Mesenchymal stem cell (in vitro differentiated cells and primary cell): ENCODE measurements at places on chromosomes 1 and 21.

GRCh38 chr1:214120191-214120590 lies 132.4 kb downstream of the PROX1 start:
- H3K27me3 ChIP-seq, result peaks cover under 1% of the 10 kb centered on the region
- no peaks in the 10 kb centered on the region for H3K4me1 ChIP-seq
- DNase-seq, result no peak
- no peaks in the 10 kb centered on the region for H3K36me3 ChIP-seq
- H3K27ac ChIP-seq, result no peak overlapping the region
- H3K4me3 ChIP-seq, result no peak overlapping the region

DNA sequence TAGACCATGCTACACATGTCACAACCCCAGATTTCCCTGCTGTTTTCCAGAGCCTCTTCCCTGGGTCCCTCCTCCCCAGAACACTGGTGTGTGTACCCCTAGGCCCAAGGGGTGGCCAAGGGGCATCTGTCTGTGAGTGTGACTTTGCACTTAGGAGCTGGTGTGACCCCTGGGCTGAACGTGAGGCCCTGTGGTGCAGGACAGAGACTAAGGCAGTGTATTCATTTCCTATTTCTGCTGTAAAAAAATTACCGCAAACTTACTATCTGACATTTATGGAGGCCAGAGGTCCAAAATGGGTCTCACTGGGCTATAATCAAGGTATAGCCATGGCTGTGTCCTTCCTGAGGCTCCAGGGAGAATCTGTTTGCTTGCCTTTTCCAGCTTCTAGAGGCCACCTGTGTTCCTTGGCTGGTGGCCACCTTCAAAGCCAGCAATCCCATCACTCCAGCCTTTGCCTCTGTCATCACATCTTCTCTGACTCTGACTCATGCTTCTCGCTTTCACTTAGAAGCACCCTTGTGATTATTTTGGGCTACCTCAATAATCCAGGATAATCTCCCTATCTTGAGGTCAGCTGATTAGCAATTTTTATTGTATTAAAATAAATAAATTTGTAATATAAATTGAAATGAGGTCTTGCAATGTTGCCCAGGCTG lies 24.0 kb upstream of the ELOA start:
- H3K4me3 ChIP-seq, result no peak overlapping the region
- H3K4me1 ChIP-seq, result peaks cover 10% of the 10 kb centered on the region
- H3K27ac ChIP-seq, result no peak overlapping the region
- H3K27me3 ChIP-seq, result no peaks in the 10 kb centered on the region
- DNase-seq, result peak; percentile 33
- peaks cover 32% of the 10 kb centered on the region for H3K36me3 ChIP-seq

DNA sequence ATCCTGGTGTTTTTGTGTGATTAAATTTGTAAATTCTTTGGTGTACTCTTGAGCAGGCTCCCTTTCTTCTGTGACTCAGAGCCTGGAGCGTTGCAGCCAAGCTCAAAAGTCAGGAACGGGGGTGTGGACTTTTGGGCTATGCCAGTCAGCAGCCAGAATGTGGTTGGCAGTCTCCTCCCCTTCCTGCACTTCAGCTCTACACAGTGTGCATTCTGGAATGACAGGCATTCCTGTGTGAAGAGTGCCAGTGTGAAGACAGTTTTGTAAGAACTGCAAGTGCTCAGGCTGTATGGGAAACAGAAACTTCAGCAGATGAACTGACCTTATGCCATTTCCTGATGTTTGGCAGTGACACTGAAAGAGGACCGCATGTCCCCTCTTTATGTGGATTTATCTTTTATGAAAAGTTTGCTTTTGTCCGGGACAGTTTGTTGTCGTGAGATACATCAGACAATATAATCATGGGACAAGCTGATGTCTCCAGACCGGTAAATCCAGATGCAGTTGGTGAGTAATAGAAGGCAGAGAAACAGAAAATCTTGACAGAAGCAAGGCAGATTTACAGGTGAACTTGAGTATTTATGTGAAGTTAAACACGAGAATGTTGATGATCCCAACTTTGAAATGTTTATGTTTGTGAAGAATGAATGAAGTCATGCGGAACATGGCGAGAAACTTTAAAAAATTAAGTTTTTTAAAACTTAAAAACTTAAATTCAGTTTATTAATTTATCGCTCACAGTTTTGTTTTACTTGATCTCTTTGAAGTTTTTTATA lies 67.7 kb upstream of the RCC1 start:
- no peaks in the 10 kb centered on the region for H3K36me3 ChIP-seq
- H3K27me3 ChIP-seq, result no peaks in the 10 kb centered on the region
- peak overlapping the region; percentile 63 for H3K4me3 ChIP-seq
- peak overlapping the region; percentile 90 for H3K27ac ChIP-seq

DNA sequence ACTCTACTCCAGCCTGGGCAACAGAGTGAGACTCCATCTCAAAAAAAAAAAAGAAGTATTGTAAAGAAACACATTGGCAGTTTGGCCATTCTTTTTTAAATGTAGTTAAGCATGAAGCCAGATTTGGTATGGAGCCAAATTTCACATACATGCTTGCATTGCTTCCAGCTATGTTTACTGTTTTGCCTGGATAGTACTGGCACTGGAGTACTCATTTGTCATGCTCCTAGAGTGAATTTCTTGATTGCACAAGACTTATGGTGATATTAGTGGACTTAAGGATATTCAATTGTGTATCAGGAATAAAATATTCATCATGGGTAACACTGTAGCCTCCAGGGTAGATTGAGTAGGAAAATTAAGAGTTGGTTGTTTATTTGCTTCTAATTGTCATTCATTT lies 24.5 kb upstream of the SLC9A1 start:
- peak; percentile 40 for DNase-seq
- no peak overlapping the region for H3K27ac ChIP-seq
- H3K27me3 ChIP-seq, result no peaks in the 10 kb centered on the region
- H3K4me3 ChIP-seq, result no peak overlapping the region
- no peaks in the 10 kb centered on the region for H3K4me1 ChIP-seq

- no peak overlapping the region for H3K27ac ChIP-seq
- no peak overlapping the region for H3K4me3 ChIP-seq
- H3K36me3 ChIP-seq, result no peaks in the 10 kb centered on the region
- no peaks in the 10 kb centered on the region for H3K4me1 ChIP-seq
- DNase-seq, result no peak
These were observed 82.3 kb downstream of the ADSS2 start for GRCh38 chr1:244369256-244370057.

- H3K36me3 ChIP-seq, result no peaks in the 10 kb centered on the region
- H3K27ac ChIP-seq, result peak overlapping the region; percentile 42
- H3K4me1 ChIP-seq, result peaks cover 1% of the 10 kb centered on the region
These were observed 125.0 kb upstream of the KCNK2 start for GRCh38 chr1:214957330-214958137.

DNA sequence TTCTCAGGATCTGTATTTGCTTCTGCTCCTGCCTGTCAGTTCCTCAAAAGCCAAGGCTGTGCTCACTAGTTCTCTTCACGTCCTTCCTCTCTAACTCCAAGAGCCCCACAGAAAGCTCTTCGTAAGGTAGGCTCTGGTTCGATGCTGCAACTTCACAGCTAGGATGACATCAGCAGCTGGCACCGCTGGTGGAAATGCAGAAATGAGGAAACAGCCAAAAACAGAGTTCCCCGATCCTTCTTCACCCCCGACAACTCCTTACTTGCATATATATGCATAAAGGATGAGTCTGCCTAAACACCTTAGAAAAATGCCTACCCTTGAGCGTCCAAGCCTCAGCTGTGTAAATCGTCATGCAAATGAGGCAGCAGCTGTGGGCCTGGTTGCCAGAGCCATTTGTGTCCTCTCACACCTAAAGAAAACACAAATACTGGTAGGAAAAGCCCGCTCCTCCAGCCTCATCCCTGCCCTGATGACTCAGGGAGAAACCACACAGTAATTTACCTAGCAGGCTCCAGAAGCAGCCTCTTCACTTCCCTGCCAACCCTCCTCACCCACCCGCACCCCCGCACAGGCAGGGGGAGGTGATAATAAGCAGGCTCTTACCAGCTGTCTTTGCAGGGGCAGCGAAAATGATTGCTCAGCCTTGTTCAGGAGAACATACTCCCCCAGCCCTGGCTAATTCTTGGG lies 28.2 kb downstream of the BATF3 start:
- DNase-seq, result peak; percentile 80
- H3K27ac ChIP-seq, result peak overlapping the region; percentile 7

DNA sequence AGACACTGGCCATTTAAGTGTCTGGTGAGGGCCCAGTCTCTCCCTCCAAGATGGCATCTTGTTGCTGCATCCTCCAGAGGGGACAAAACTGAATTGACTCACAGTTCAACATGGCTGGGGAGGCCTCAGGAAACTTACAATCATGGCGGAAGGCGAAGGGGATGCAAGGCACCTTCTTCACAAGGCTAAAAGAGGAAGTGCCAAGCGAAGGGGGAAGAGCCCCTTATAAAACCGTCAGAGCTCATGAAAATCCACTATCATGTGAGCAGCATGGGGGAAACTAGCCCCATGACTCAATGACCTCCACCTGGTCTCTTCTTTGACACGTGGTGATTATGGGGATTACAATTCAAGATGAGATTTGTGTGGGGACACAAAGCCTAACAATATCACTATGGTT lies 280.1 kb downstream of the HHAT start:
- no peak overlapping the region for H3K4me3 ChIP-seq
- H3K27me3 ChIP-seq, result no peaks in the 10 kb centered on the region
- DNase-seq, result no peak
- H3K4me1 ChIP-seq, result no peaks in the 10 kb centered on the region
- H3K27ac ChIP-seq, result no peak overlapping the region
- H3K36me3 ChIP-seq, result no peaks in the 10 kb centered on the region

GRCh38 chr21:46253610-46254124 lies 25.1 kb upstream of the LSS start:
- peak; percentile 76 for DNase-seq
- no peak overlapping the region for H3K27ac ChIP-seq
- H3K27me3 ChIP-seq, result no peaks in the 10 kb centered on the region
- H3K36me3 ChIP-seq, result peaks cover 65% of the 10 kb centered on the region
- H3K4me1 ChIP-seq, result no peaks in the 10 kb centered on the region
- no peak overlapping the region for H3K4me3 ChIP-seq

GRCh38 chr1:83716641-83717040 lies 282.3 kb downstream of the TTLL7 start:
- H3K27me3 ChIP-seq, result no peaks in the 10 kb centered on the region
- DNase-seq, result no peak
- no peak overlapping the region for H3K27ac ChIP-seq
- H3K4me1 ChIP-seq, result no peaks in the 10 kb centered on the region
- H3K36me3 ChIP-seq, result no peaks in the 10 kb centered on the region

DNA sequence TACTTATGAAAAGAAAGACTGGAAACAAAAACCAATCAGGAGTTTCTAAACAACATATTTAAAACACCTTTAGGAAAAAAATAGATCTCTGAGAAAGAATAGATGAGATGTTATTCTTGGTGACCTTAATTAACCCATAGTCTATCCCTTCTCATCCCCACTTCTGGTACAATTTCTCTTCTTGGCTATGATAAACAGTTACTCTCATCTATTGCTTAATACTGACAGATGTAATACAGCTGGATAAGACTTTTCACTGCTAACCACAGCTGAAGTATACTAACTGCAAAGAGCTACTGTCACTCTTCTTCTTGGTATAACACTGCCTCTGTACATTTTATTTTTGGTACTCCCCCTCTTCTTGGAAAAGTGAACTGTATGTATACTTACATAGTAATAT lies 15.2 kb downstream of the EXTL2 start:
- H3K36me3 ChIP-seq, result peaks cover 3% of the 10 kb centered on the region
- H3K4me1 ChIP-seq, result no peaks in the 10 kb centered on the region
- no peaks in the 10 kb centered on the region for H3K27me3 ChIP-seq
- DNase-seq, result peak; percentile 37

DNA sequence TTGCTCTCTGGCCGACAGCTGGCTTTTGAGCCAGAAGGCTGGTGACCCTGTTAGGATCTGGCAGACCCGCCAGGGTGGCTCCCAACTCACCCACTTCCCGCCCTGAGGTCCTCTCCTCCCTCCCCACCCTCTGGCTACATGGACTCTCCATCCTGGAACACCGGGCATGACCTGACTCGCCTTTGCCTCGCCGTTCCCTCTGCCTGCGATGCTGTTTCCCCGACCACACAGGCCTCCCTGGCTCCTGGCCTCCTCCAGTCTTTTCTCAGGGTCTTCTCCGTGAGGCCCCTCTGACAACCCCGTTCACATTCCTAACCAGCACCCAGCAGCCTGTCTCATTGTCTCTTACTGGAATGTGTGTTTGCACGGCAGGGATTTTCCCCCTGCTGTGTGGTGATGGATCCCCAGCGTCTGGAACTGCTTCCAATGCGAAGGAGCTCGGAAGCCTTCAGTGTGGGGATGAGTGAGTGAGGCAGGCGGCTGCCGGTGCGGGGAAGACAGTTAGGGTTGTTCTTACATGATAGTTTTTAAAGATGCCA lies 46.0 kb upstream of the POFUT2 start:
- H3K27me3 ChIP-seq, result no peaks in the 10 kb centered on the region
- H3K4me1 ChIP-seq, result peaks cover 64% of the 10 kb centered on the region
- peak overlapping the region; percentile 50 for H3K27ac ChIP-seq
- peak; percentile 82 for DNase-seq

DNA sequence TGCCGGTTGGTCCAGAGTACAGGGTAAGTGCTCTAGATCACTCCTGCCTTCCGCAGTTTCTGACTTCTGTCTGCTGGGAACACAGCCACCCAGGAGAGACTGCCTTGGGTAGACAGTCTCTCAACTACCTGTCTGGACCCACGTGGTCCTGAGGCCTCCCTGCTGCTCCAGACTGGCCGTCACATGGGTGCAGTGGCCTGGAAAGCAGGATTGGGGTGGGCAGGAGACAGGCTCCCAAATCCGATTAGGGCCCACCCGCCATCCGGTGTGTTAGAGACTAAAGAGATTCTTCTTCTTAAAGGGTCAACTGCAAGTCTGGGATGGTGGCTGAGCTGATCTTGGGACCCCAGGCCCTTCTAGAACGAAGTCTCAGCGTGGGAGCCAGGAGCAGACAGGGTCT lies 105.5 kb downstream of the EBNA1BP2 start:
- peaks cover 30% of the 10 kb centered on the region for H3K4me1 ChIP-seq
- H3K4me3 ChIP-seq, result no peak overlapping the region
- no peak overlapping the region for H3K27ac ChIP-seq

- H3K4me1 ChIP-seq, result peaks cover 2% of the 10 kb centered on the region
- no peak overlapping the region for H3K4me3 ChIP-seq
- DNase-seq, result peak; percentile 99
These were observed 19.3 kb downstream of the AHCYL1 start for GRCh38 chr1:110003747-110004428.

DNA sequence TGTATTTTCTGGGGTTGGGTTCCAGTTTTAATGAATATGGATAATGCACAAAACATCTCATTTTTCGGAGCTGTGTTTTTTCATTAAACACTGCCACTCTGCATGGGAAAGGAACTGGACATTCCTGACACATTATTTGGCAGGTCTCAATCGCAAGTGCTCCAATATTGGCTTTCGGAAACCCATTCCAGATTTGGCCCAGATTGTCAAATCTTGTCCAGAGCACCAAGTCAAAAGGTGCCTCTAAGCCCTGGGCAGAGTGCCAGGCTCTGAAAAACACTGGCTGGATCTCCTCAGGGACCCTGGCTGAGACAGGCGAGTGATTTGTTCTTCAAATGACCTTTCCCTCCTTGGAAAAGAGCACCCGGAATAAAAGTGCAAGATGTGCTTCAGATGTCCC lies 68.4 kb upstream of the MRPS6 start:
- no peak overlapping the region for H3K4me3 ChIP-seq
- H3K27ac ChIP-seq, result no peak overlapping the region
- no peak for DNase-seq
- no peaks in the 10 kb centered on the region for H3K27me3 ChIP-seq
- no peaks in the 10 kb centered on the region for H3K4me1 ChIP-seq

- peaks cover 9% of the 10 kb centered on the region for H3K4me1 ChIP-seq
- no peak overlapping the region for H3K27ac ChIP-seq
- H3K27me3 ChIP-seq, result no peaks in the 10 kb centered on the region
- DNase-seq, result no peak
- no peak overlapping the region for H3K4me3 ChIP-seq
- H3K36me3 ChIP-seq, result no peaks in the 10 kb centered on the region
These were observed 76.4 kb upstream of the SLC45A1 start for GRCh38 chr1:8241417-8242014.
